Adrenal gland (tissue), 19 donors: ENCODE measurements at places on chromosomes 16 and 17. TPM values are rescaled to one million over a fixed set of nuclear protein-coding genes. Genes with fewer than 3 reads are reported as not detected.

GRCh38 chr17:57135026-57135788, 50.2 kb downstream of the AKAP1 start:
- no peak for DNase-seq

DNA sequence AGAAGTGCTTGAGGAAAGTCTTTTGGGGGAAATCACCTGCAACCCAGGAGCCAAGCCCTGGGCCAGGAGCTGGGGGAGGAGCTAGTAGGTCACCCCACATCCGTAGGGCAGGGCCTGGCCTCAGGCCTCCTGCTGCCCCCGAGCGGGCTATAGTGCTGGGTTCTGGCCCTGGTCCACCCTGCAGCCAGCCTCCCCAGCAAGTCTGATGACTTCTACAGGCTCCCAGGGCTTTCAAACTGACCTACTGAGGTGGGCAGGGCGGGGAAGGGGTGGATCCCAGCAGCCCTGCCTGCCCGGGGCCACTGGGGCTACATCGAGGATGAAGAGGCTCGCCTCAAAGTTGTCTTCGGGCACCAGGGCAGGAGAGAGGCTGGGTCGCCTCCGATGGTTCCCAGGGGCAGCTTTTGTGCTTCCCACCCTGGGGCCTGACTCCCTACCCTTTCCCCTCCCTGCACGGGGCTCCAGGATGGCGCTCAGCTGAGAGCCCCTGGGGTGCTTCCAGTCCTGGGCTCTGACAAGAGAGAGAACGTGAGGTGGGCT, 5.0 kb downstream of the CENPX start:
- no peak for DNase-seq

GRCh38 chr16:2053211-2053610, 5.4 kb downstream of the TSC2 start:
- DNase-seq = no peak

GRCh38 chr17:67656494-67657203, 61.1 kb upstream of the NOL11 start:
- DNase-seq = no peak

DNA sequence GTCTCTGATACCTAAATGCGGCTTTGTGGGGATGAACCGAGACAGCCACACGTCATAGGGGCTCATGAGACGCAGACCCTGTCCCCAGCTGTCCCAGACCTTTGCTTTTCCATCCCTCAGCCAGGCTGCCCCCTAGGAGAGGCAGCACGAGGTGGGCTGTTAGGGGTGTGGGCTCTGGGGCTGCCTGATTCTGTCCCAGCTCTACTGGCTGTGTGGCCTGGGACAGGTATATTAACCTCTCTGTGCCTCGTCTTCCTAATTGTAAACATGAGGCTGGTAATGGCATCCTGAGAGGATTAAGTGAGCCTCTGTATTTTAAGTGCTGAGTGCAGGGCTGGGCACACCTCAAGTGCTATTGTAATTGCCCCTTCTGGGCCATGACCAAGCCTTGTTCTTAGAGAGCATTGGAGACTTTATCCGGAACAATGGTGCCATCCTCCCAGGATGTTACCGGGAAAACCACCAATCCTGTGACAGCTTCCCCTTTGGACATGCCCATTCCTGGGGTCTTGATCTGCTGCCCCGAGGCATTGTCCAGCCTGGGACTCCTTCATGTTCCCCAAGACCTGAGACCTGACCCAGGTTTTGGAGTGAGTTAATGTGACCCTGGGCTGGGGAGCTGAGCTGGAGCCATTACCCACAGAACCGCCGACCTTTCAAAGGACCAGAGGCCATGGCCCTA, 5.1 kb downstream of the ADGRG1 start:
- no peak for DNase-seq

NUPR1 gene
- total RNA-seq = 221 TPM

SLC35G6 gene
- total RNA-seq = not detected

CACNG4 gene
- total RNA-seq = not detected

CHST5 gene
- total RNA-seq = 0.68 TPM

MLYCD gene
- total RNA-seq = 9.7 TPM
